Caco-2 (cell line): ENCODE measurements at places on chromosomes 2 and 18.

DNA sequence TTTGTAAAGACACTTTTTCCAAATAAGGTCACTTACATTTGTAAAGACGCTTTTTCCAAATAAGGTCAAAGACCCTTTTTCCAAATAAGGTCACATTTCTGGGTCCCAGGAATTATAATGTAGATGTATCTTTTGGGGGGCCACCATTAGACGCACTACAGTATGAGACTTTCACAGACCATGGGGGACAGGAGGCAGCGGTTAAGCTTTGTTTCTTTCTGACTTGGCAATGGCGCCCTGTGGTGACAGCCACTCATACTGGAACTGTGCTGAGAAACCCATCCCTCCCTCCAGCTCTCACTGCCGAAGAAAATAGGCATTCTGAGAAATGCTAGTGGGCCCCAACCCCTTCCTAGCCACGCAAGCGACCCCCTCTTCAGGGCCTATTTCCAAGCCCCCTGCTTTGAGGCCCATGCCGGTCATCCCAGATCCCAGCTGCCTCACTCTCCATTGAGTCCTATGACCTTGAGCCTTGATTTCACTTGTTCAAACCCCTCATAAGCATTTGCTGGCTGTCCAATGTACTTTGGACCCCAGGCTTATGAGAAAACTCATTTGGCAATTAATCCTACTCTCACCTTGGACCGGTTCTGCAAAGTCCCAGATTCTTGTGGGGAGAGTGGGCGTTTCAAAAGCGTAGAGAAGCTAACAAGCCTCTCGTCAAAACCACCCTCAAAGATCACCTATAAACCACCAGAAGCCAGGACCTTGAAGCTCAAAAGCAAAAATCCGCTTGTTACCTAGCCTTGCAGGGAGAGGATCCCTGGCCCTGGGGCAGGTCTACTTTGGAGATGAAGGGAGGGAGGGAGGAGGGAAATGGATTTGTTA lies 11.3 kb upstream of the SPATA3 start:
- no peak for DNase-seq

DNA sequence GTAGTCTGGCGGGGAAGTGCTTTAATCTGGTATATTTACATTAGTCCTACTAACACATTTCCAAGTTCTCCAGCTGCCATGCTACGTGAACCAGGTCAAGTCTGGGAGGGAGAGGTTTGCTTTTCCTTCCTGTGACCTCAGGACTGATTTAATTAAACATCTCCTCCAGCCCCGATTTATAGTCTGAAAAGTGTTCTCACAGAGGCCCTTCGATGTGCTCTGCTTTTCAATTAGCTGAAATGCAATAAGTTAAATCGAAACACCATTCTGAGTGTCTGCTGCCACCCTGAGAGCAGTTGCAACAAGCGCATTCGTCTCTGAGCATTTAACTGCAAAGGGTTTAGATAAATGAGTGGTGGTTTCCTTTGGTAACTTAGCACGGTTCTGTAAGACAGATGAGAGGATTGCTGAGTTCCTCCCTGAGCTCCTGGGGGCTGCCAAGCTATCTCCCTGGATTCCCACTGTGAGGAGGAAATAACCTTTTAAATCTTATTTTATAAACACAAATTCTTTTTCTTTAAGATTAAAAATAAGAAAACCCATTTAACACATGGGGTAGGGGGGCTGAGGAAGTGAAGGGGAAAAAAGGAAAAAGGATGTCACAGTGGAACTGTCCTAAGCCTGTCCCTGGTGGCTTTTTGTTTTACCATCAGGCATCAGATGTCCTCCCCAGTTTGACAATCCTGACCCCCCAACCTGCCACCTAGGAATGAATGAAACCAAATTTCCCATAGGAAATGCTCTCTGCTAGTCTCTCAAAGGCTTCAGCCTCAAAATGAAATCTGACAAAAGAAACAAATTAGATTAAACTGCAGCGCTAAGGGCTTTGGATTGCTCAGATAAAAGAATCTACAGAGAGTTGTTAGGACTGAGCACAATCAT lies 56.5 kb upstream of the CREB1 start:
- DNase-seq, result no peak

DNA sequence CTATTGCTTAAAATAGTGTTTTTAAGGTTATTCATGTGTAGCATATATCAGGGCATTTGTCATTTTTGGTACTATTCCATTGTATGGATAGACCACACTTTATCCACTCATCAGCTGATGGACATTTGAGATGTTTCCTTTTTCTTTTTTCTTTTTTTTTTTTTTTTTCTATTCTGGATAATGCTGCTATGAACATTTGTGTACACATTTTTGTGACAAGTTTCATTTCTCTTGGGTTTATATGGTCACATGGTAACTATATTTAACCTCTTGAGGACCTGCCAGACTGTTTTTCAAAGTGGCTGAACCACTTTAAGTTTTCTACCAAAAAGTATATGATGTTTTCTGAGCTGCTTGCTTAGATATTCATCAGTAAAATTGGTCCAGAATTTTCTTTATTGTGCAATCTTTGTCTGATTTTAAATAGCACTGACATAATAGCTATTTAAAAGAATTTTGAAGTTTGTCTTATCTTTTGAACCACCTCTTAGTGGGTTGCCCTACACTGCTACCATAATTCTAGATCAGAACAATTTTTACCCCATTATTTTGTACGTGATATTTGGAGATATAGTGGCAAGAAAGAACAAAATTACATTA lies 219.4 kb upstream of the SIX3 start:
- DNase-seq, result no peak

GRCh38 chr2:61443342-61444041 lies 27.4 kb downstream of the USP34 start:
- no peak for DNase-seq

DNA sequence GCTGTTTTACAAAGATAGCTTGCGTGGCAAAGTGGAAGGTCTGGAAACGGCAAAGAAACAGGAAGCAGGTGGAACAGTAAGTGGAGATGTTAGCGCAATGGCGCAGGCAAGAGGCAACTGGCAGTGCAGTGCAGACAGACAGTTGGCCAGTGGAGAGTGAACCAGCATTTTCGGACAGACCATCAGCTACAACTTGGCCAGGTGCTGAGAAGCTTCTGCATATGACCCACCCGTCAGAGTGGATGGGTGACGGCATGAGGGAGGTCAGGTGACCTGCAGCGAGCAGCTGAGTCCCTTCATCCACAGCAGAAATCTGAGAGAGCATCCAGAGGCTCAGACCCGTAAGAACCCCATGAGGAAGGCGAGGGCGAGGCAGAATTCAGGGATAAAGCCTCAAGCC lies 33.8 kb downstream of the NPC1 start:
- DNase-seq, result no peak

DNA sequence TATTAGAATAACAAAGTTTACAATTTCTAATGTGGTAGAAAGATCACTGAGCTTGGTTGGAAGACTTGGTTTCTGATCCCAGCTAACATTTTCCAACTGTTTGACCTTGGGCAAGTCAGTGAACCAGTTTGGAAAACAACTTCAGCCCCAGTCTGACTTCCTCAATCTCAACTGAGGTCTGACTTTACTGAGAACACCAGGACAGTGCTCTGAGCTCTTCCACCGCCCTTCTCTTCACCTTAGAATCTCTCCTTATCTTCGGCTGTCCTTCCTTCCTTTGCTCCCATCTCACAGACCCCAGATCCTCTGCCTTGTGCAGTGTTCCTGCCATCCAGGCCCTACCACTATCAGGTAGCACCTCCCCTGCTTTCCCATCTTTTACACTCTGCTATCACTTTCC lies 193.8 kb upstream of the SP5 start:
- DNase-seq, result no peak

DNA sequence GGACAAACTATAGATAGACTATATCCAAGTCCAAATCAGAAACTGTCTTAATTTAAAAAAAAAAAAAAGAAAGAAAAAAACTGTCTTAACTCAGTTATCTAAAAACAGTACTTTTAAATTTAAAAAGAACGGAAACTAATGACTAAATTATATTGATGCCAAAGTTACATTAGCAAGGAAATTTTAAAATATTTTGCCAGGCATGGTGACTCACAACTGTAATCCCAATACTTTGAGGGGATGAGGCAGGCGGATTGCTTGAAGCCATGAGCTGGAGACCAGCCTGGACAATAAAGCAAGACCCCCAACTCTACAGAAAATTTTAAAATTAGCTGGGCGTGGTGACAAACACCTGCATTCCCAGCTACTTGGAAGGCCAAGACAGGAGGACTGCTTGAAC lies 30.9 kb downstream of the MEMO1 start:
- no peak for DNase-seq

GRCh38 chr18:48186131-48186766 lies 222.9 kb downstream of the ZBTB7C start:
- no peak for DNase-seq

DNA sequence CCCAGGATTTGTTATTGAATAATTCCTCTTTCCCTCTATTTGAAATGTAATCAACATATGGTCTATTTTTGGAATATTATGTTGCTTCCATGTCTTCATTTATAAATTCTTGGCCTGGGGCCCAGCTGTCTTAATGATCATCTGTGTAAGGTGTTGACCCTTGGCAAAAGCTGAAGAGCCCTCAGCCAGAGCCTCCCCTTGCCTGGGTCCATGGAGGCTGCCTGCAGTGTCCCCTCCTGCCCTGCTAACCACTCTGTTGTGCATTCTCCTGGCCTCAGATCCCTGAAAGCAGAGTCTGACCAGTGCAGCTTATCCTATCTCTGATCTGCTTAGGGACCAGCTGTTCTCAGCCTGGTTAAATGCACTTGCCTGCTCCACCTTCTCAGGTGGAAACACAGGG lies 226.1 kb upstream of the APCDD1 start:
- no peak for DNase-seq

- peak; percentile 27 for DNase-seq
Observed at GRCh38 chr2:109423556-109424359, 190.0 kb downstream of the SEPTIN10 start.

DNA sequence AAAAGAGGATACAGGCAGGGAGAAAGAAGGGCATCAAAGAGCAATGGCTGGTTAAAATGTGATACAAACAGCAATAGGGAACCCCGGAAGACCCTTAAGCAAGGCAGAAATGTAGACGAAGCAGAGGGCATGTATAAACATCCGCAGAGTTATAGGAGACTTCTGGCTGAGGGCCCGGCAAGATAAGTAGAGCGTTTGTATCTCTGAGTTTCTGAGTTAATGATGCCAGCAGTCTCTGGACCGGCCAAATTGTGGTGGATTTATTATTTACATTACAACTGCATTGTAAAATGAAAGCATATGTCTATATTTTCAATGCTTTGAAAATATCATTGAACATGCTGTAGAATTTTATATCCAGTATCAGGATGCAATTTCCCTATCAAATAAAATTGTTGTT lies 148.0 kb upstream of the KCTD1 start:
- no peak for DNase-seq

GRCh38 chr2:85785871-85786270 lies 32.1 kb downstream of the ATOH8 start:
- no peak for DNase-seq

DNA sequence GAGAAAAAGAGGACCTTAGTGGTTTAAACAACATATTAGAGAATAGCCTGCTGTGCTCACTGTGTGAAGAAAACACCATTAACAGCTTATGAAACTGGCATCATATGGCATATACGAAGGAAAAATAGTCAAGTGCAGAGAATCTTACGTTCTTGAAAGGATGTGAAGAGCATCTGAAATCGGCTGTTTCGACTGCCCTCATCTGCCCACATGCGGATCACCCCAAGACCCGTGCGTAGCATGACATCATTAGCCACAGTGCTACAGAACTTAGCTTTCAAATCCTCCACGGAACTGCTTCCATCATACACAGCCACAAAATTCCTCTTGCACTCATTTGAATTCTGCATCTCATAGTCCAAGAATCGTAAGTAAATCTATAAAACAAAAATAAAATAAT lies 84.3 kb downstream of the NETO1 start:
- DNase-seq, result no peak

- no peak for DNase-seq
Observed at GRCh38 chr18:49352321-49352720, 108.1 kb downstream of the DYM start.

- no peak for DNase-seq
Observed at GRCh38 chr2:26059542-26059941, 25.7 kb downstream of the RAB10 start.

- no peak for DNase-seq
Observed at GRCh38 chr2:42135381-42136312, 33.5 kb upstream of the EML4 start.

- no peak for DNase-seq
Observed at GRCh38 chr18:70523035-70523791, 234.4 kb downstream of the SOCS6 start.

- no peak for DNase-seq
Observed at GRCh38 chr18:47870605-47871004, 59.9 kb downstream of the SMAD2 start.

GRCh38 chr2:132670496-132671150 lies 618 bp upstream of the LYPD1 start:
- DNase-seq, result peak; percentile 70

GRCh38 chr2:128285329-128285931 lies 33.2 kb downstream of the HS6ST1 start:
- DNase-seq, result no peak

GRCh38 chr2:196971574-196972279 lies 45.2 kb upstream of the PGAP1 start:
- no peak for DNase-seq

- DNase-seq, result no peak
Observed at GRCh38 chr18:31230495-31230894, 67.8 kb upstream of the DSC1 start.

GRCh38 chr2:240620859-240621258 lies 4.4 kb upstream of the GPR35 start:
- no peak for DNase-seq

DNA sequence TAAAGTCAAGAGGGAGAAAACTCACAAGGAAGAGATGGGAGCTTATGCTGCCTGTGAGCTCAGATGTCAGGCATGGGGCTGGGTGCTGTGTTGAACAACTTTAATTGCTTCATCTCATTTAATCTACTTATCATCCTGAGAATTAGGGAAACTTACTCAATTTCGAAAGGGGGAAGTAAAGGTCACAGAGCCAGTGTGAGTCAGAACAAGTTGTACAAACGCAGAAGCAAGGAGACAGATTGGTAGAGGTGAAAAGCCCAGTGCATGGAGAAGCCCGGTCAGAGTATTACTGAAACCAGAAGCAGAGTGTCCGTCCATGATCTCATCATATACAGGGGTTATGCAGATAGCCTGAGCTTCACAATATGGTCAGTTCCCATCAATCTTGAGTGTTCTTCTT lies 281.1 kb upstream of the POU3F3 start:
- DNase-seq, result no peak

- no peak for DNase-seq
Observed at GRCh38 chr2:108825736-108826135, 39.2 kb downstream of the CCDC138 start.

- DNase-seq, result no peak
Observed at GRCh38 chr2:145064511-145064910, 544.6 kb upstream of the ZEB2 start.

DNA sequence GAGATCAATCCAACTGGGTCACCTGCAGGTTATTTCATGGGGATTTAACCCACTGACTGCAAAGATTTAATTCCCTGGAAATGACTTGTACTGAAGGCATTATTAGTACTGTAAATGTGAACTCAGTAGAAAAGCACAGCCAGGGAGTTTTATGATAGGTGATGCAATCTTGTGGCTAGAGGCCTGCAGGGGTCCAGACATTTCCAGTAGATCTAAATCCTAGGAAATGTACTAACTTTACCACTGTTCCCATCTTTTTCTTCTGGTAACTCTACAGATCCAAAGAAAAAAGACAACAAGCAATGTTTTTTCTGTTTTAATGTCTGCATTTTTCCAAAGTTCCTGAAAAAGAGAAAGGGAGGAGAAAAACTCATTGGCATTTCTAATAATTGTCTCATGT lies 500.1 kb downstream of the ARHGAP15 start:
- no peak for DNase-seq
